Activated naive CD4-positive, alpha-beta T cell treated with anti-CD3 and anti-CD28 coated beads, Interleukin-2, amount 10 ng/mL, durations not matched to agents 7 days and 5 days (primary cell): ENCODE measurements at places on chromosomes 6 and 20.

DNA sequence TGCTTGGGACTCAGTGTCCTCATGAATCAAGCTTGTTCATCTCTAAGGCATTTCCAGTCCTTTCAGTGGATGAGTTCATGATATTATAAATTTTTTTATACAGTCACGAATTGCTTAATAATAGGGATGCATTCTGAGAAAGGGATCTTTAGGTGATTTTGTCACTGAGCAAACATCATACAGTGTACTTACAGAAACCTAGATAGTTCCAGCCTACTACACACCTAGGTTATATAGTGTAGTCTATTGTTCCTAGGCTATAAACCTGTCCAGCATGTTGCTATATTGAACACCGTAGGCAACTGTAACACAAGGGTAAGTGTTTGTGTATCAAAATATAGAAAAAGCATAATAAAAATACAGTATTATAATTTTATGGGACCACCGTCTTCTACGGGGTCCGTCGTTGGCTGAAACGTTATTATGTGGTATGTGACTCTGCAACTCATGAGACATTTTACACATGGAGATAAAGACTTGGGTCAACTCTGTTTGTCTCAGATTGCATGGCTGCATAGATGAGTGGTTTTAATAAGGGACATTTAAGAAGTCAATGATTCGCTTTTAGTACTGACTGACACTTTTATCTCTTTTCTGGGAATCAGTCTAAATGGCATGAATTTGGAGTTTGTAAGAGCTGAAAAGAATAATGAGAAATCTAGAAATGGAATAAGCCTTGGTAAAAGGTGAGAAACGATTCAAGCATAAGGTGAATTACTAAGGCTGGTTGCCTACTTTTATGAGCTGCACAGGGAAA lies 33.2 kb downstream of the CLIC5 start:
- no peak for DNase-seq

DNA sequence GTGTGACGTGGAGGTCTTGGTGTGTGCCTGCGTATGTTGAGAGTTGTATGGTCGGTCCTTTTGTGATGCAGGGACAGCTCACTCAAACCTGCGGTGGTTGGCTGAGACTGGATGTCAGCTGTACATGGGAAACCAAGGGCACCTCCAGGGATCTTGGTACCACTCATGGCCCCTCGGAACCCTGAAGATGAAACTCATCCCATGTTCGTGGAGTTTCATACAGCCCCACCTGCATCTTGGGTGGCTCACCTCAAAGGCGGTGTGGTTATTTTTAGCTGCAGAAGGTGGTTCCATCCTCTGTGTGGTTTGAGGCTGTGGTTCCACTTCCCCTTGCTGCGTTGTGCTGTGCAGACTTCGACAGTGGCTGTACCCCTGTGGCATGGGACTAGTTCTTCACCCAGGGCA lies 52.6 kb upstream of the SLC22A1 start:
- DNase-seq: peak; percentile 83

GRCh38 chr20:4691753-4692152 lies 30.0 kb upstream of the PRND start:
- no peak for DNase-seq

- DNase-seq: no peak
These were observed 532.1 kb upstream of the CHD6 start for GRCh38 chr20:42150230-42150629.

DNA sequence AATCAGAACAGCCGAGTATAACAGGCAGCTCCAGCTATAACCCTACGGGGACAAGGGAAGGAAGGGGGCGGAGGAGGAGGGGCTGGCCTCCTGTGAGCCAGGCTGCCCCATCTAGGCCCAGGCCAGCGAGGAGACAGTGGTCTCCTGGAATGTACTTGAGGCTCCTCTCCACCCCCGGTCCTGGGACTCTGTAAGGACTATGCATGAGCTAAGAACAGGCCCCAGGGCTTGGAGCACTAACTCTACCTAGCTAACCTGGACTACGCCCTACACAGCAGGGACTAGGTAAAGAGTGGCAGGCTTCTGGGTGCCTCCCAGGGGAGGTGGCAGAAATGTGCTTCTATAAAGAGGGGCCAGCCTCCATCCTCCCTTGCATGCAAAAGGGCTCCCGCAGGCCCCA lies 8.9 kb downstream of the KCNK15 start:
- no peak for DNase-seq

GRCh38 chr6:6643398-6643797 lies 54.9 kb downstream of the LY86 start:
- DNase-seq: no peak

GRCh38 chr6:105257340-105257739 lies 77.5 kb upstream of the POPDC3 start:
- DNase-seq: no peak

- peak; percentile 25 for DNase-seq
These were observed 490 bp downstream of the JAG1 start for GRCh38 chr20:10673176-10673841.

- no peak for DNase-seq
These were observed 37.5 kb downstream of the C20orf203 start for GRCh38 chr20:32636283-32636682.

GRCh38 chr6:14585689-14586088 lies 468.1 kb downstream of the CD83 start:
- DNase-seq: no peak

GRCh38 chr20:38145729-38146075 lies 19.4 kb downstream of the TGM2 start:
- no peak for DNase-seq

- DNase-seq: no peak
These were observed 8.0 kb downstream of the POFUT1 start for GRCh38 chr20:32215729-32216128.

- DNase-seq: no peak
These were observed 3.7 kb upstream of the RFPL4B start for GRCh38 chr6:112343390-112343789.

DNA sequence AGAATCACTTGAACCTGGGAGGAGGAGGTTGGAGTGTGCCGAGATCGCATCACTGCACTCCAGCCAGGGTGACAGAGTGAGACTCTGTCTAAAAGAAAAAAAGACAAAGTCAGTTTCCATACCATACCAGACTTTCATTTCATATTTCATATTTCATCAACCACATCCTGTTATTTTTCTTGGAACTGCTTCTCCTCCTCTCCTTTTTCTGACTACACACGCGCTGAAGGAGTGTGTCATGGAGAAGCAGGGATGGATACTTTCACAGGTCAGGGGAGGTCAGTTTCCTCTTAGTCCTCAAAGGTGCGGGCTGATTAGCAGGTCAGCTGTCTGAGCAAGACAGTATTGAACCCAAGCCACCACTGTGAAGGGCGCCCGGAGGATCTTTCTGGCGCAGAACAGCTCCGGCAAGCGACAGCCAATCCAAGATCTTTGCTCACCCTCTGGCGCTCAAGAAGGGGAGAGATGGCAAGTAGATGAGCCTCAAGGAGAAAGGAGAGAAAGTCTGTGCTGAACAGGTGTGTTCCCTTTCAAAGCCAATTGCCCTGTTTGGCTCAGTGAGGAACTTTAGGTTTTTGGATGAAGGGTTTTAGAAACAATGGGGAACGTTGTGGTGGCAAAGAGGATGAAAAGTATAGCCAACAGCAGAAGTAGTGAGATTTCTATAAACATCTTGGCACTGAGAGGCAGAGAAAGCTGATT lies 18.9 kb upstream of the SYNJ2 start:
- DNase-seq: peak; percentile 53

DNA sequence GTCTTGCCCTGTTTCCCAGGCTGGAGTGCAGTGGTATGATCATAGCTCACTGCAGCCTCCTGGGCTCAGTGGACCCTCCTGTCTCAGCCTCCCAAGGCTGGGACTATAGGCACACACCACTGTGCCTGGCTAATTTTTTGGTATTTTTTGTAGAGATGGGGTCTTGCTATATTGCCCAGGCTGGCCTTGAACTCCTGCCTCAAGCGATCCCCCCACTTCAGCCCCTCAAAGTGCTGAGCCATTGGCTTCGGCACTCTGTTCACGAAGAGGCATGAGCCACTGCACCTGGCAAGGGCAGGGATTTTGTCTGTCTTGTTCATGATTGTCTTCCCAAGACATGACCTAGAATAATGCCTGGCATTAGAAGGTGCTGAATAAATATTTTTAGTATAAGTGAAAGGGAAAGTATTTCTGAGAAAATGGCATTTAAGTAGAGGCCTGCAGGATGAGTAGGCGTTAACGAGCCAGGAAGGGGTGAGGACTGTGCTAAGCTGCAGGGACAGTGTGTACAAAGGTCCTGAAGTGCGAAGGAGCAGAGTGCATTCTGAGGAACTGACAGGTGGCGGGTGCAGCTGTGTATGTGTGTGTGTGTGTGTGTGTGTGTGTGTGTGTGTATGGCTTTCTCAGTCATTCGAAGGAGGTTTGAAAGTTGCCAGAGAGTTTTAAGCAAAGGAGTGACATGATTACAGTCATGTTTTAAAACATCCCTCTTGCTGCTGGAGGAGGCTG lies 43.0 kb downstream of the VEGFA start:
- peak; percentile 40 for DNase-seq

DNA sequence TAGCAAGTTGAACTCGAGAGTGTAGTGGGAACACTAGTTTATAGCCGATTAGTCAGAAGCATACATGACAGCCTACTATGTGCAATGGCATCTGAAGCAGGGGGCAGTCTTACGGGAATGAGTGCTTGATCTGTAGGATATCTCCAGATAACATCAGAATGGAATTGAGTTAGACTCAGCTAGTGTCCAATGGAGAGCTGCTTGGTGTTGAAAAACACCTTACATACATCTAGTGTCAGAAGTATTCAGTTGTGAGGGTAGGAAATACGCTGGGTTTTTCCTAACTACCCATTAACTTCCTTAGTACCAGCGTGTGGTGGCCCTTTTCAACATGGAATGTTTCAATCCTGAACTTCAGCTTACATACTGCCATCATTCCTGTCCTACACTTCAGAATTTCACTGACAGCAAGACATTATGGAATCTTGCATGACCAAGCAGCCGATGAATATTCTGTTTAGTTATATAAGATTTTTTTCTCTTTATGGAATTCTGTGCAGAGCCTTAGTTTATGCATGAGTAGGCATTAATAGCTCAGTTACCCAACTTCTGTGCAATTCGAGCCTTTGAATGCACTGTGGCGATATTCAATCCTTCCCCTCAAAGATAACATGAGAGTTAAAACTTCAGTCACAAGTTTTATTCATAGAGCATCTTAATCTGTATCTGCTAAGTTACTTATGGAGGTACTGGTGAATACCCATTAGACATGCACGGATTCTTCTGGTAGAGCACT lies 218.6 kb upstream of the MOCS1 start:
- DNase-seq: no peak

GRCh38 chr20:47334022-47334551 lies 22.4 kb downstream of the ZMYND8 start:
- no peak for DNase-seq

DNA sequence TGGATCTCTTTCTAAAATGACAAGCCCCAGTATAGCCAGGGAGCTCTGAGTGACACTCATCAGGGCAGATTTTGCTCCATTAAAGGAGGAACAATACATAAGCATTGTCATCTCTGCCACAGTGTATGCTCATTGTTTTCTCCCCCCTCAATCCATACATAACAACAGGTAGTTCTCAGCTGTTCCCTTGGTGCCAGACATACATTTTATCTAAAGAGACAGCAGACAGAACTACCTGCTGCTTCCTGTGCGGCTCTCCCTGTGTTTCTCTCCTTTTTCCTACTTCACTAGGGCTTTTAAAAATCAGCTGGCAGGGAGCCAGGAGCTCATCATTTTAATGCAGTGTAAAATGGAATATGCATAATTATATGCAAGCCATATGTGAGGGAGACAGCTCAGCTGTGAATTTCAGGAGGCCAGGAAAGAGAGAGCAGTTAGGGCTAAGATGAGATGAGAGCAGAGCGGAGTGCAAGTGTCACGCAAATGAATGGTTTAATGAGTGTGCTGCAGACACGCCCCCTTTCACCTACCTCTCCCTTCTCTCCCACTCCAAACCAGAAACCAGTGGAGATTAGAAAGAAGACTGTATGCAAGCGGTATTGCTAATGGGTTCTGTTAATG lies 96.0 kb downstream of the SOBP start:
- DNase-seq: no peak

GRCh38 chr6:139568151-139568955 lies 193.9 kb upstream of the CITED2 start:
- no peak for DNase-seq

DNA sequence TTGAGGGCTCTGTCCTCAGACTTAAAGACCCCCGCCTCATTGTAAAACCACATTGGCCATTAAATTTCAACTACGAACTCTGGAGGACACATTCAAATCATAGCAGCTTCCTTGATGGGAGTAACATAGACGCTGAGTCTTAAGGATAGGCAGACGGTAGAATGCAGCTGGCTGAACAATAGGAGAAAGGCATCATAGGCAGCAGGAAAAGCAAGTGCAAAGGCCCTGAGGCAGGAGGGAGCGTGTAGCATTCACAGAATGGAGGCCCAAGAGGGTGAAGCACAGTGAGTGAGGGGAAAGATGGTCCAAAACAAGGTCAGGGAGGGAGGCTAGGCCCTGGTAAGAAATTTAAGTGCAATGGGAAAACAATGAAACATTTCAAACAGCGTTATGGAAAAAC lies 8.6 kb upstream of the PFDN4 start:
- DNase-seq: no peak

DNA sequence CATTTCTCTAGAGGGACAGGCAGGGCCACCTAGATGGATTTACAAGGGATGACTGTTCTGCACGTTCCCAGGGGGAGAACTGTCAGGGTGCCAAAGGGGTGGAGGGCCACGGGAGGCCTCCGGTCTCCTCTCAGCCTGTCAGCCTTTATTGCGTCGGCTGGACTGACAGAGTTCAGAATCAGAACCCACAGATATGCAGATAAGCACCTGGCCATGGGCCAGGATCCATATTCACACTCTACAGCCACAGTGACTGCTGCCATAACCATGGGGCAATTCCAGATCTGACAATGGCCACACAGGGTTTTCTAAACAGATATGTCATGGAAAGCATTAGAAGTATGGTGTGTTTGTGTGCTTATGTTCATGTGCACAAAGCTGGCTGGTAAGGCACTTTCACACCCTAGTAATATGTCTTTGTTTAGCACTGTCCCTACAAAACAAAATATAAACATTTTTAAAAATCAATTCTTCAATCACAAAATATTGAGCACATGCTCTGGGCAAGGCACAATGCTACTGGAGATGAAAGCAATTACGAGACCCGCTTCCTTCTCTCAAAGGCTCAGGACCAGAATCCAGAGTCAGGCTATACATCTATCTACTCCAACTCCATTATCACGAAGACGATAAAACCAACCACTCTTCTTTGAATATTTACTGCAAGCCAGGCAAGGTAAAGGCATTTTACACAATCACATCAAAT lies 29.1 kb downstream of the TRAM2 start:
- DNase-seq: no peak

DNA sequence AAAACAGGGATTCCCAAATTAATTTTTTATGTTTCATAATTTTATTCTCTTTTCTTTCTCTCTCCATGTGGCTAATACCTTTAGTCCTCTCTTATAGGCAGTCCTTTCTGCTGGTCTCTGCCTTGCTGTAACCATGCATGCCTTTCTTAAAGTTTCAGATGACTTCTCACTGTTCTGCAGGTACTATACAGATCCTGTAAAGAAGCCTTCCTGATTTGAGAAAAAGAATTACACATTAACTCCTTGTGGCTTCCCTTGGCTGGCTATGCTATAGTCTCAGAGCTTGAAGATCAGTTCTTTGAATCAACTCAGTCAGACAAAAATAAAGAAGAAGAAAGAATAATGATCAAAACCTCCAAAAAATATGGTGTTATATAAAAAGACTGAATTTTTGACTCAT lies 7.3 kb upstream of the GPR63 start:
- DNase-seq: no peak
